Hematopoietic multipotent progenitor cell treated with erythropoietin and hydrocortisone succinate and interleukin-3 and kit ligand, for 4 days (in vitro differentiated cells): ENCODE measurements at places on chromosomes 4 and X.

- no peak for DNase-seq
Measured at GRCh38 chr4:69639542-69639941, at the start of gene UGT2A2. Gene UGT2A2 (minus strand): TSS chr4:69639642. CDS start chr4:69639640, 2 bp downstream.

DNA sequence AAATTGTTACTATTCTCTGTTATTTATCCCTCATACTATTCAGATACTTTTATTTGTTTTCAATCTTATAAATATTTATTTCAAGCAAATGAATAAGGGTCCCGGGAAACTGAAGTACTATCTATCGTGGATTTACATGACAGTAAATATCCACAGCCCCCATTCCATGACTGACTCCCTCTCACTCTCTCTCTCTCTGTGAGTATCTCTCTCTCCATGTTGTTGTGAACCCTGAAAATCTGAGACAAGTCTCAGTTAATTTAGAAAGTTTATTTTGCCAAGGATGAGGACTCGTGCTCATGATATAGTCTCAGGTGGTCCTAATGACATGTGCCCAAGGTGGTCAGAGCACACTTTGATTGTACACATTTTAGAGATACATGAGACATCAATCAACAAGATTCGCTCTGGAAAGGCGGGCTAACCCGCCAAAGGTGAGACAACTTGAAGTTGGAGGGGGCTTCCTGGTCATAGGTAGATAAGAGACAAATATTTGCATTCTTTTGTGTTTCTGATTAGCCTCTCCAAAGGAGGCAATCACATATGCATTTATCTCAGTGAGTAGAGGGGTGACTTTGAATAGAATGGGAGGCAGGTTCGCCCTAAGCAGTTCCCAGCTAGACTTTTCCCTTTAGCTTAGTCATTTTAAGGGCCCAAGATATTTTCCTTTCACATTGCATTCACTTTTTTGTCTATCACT lies 986.4 kb downstream of the NLGN4X start:
- no peak for DNase-seq

DNA sequence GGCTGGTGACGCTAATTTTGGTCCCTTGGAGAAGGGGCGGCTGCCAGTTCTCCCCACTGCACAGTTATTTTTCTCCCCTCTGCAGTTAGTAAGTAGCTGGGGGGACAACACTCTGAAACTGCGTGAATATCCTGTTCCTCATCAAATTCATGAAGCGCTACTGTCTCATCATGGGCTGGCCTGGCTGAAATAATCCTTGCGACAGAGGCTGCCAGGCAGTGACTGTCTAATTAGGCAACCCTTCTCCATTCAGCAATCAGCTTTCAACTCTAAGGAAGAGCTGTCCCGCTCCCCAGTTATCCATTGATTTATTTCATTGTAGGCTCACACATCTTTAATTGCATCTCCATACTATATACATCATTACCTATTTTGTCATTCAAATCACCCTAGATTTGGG lies 8.2 kb downstream of the SH3TC1 start:
- no peak for DNase-seq

DNA sequence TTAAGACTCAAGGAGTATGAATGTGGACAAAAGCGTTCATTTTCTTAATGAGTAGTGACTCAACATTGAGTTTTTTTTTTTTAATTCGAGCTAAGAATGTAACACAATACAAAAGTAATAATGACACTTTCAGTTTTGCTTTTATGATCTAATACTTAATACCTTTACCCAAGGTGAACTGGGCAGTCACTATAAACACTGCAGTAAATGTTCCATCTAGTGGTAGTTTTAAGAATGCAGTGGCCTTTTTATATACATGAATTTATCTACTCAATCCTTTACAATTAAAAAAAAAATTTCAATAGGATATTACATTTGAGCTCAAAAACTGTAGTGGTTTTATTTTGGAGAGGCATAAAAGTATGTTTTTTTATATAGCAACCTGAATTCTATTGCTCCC lies 33.9 kb downstream of the PDK3 start:
- DNase-seq = peak; percentile 51

DNA sequence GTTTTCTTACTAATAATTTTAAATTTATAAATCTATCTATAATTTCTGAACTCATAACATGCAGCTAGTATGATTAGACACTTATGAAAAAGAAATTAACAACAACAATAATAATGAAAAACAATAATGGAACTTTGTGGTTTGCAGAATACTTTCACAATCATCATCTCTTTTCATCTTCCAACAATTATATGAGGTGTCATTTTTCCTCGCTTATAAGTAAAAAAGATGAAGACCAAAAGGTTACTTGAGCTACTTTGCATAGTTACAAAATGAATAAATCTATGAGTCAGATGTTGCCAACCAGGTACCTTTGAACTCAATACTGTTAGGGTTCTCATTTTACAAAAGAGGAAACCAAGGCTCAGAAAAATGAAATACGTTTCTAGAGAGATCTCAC lies 98.5 kb upstream of the ELOVL6 start:
- DNase-seq = no peak

- DNase-seq = peak; percentile 4
Measured at GRCh38 chr4:168387091-168387490, 68.5 kb upstream of the DDX60 start.

DNA sequence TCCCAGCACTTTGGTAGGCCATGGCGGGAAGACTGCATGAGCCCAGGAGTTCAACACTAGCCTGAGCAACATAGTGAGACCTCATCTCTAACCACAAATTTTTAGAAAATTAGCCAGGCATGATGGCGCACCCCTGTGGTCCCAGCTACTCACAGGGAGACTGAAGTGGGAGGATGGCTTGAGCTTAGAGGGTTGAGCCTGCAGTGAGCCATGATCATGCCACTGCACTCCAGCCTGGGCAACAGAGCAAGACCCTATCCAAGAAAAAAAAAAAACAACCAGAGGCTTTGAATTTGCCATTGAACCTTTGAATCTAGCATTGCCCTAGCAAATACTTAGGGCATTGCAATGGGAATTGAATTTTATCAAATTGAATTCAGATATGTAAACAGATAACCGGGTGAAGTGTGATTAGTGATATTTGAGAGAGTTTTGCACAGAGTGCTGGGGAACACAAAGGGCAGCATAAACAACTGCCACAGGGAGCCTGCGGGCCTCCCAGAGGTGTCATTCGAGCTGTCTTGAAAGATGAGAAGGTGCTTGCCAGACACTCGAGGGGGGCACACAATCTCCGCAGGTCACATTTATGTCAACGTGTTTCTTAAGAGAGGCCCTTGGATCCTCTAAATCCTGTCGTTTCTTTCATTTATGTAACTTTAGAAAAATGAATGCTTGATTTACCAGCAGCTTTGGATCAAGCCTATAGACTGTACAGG lies 200.3 kb downstream of the AASDH start:
- DNase-seq = peak; percentile 11

DNA sequence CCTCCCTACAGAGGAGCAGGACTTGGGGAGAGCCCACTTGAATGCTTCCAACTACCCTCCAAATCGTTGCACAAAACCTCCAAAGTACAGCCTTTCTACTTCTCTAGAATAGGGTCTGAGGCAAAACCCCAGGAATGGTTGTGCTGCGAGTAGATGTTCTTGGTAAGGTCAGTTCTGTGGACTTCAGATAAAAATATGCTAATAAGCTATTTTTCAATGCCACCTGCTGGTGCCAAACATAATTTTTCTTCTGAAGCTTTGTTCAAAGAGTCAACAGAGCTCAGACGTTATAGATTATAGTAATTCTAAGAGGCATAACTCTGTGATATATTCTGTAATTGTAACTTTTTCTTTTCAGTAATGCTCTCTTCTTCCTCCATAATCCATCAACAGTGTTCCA lies 425.7 kb downstream of the GPAT3 start:
- DNase-seq = peak; percentile 30

GRCh38 chrX:19682712-19683331 lies 167.5 kb upstream of the MAP3K15 start:
- DNase-seq = peak; percentile 86

GRCh38 chr4:14917298-14917633 lies 85.0 kb upstream of the CPEB2 start:
- peak; percentile 15 for DNase-seq

DNA sequence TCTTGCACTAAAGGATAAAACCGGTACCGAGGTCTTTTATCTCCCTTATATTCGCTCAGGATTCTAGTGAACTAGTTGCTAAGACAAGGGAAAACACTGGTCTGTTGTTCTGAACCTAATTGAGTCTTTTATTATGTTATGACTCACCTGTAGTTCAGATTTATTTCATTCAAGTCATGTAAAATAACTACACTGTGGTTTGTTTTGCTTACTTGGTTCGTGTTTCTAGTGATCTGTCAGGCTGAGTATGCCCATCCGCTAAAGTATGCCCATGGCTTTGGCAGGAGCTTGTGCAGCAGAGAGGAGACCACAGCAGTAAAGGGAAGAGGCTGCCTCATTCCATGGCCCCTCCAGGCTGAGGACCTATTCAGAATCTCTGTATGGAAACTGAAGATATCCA lies 126.1 kb downstream of the AFF1 start:
- DNase-seq = no peak

DNA sequence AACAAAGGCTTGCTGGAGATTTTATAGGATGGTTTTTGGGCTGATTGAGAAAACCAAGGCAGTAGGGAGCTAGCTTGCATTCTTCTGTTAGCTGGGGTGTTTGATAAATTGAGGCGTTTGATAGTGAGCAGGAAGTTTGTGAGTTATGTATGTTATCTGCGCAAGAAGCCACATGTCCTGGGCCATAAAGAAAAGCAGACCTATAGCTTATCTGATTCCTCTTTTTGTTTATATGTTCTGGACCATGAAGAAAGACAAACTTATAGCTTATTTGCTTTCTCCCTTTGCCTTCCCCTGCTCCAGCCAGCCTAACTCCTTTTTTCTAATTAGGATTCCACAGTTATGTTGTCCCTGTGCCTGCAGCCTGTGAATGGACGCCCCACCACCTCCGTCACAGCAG lies 9.2 kb downstream of the HNRNPH2 start:
- peak; percentile 40 for DNase-seq

DNA sequence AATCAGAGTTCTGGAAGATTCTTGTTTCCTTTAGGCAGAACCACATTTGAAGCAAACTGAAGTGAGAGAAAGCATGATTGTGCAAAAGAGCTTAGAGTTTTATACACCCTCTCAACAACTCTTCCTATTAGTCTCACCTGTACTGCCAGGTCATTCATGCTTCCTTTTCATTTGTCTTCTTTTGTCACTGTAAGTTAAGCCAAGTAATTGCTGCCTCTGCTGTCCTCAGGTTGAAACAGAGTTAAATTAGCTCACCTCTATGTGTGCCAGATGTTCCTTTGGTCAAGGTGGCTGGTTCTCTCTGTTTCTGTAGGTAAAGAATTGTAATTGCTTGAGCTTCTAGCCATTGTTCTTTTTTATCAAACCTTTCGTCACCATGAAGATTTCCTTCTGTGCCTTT lies 41.1 kb upstream of the HPGD start:
- no peak for DNase-seq

GRCh38 chr4:54930226-54930625 lies 195.2 kb downstream of the KDR start:
- no peak for DNase-seq

DNA sequence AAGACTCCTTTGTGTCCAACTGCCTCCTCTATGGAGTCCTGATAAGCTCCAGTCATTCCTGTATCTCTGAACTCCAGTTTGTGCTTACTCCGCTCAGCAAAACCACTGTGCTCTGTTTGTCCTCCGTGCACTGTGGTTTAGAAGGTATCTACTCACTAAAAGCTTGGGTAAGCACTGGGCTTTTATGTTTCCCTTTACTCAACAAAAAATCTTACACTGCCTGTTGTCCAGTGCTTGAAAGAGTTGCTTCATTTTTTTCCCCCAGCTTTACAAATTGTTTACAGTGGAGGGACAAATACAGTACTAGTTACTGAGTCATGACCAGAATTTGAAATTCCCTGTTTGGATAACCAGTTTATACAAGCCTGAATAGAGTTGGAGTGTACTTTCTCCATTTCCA lies 545.3 kb upstream of the FAT1 start:
- DNase-seq = no peak

DNA sequence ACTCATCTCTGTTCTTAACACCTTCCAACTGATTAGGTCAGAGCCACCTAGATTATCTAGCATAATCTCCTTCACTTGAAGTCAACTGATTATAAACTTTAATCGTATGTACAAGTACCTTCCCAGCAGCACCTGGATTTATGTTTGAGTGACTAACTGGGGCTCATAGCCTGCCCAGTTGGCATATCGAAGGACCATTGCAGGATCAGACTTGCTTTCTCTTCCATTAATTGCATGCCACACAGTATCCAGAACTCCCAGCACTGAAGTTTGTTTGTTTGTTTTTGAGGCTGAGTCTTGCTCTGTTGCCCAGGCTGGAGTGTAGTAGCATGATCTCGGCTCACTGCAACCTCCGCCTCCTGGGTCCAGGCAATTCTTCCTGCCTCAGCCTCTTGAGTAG lies 27.9 kb downstream of the GRK4 start:
- no peak for DNase-seq

DNA sequence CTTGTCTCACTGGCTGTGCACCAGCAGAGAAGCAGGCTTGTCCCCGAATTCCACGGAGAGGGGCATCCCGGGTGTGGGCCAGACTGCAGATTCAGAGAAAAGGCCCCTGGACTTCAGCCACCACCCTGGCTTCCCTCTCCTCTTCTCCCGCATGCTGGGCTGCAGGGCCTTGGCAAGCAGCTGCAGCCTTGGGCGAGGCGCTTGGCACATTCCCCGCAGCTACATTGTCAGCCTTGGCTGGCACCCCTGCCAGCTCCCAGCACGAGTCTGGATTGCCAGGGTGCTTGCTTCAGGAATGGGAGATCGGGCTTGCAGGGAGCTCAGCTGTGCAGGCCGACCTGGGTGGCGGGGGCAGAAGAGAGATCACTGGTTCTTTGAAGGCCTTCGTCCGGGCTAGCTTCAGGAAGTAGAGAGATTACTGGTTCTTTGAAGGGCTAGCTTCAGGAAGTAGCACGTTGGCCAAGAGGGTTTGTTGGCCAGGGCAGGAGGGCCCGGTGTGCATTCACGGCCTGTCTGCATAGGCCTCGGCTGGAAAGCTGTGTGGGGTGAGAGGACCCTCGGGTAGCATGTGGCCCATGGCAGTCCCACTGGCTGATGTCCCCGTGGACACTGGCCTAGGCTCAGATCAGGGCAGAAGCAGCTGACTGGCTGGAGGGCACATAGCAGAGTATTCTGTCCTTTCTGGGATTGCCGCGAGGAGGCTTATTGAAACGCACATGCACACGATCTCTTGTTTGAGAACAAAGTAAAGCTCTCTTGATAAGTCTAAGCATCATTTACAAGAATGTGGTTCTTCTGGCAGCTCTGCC lies 2.7 kb downstream of the ABCD1 start:
- DNase-seq = peak; percentile 26

GRCh38 chr4:146787731-146788130 lies 149.0 kb downstream of the POU4F2 start:
- DNase-seq = no peak

DNA sequence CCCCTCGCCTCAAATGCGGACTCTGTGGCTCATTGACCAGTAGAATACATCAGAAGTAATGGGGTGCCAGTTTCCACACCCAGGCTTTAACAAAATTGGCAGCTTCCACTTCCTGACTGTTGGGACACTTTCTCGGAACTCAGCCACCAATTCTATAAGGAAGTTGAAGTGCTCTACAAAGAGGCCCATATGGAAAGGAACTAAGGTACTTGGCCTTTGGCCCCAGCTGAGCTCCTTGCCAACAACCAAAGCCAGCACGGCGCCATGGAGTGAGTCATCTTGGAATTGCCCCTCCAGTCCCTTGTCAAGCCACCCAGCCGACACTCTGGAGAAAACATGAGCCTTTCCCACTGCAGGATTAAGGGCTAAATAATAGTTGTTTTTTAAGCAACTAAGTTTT lies 262.2 kb upstream of the INTU start:
- no peak for DNase-seq

- DNase-seq = no peak
Measured at GRCh38 chr4:144113546-144113945, 27.0 kb downstream of the GYPA start.

- DNase-seq = no peak
Measured at GRCh38 chrX:12972243-12972642, 2.7 kb upstream of the TMSB4X start.
